ENCODE measurements at places on chromosomes 12 and 14.

DNA sequence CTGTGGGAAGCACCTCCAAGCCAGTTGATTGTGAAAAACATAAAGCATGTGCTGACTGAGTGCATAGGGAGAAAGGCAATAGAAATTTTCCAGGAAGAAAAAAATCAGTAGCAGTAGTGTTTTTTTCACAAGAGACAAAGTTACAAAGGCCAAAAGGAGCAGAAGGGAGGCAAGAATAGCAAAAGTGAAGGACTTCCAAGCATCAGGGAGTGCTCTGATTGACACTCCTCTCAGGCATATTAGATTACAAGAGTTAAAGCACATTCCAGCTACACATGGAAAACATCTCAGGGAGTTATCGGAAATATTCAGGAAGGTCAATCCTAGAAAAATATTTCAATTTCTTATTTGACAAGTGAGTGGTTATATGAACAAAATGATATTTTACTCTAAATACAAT lies 508.0 kb downstream of the MDGA2 start:
- no peak for DNase-seq

GRCh38 chr12:31323391-31324115 lies 2.4 kb downstream of the SINHCAF start:
- no peak for DNase-seq

DNA sequence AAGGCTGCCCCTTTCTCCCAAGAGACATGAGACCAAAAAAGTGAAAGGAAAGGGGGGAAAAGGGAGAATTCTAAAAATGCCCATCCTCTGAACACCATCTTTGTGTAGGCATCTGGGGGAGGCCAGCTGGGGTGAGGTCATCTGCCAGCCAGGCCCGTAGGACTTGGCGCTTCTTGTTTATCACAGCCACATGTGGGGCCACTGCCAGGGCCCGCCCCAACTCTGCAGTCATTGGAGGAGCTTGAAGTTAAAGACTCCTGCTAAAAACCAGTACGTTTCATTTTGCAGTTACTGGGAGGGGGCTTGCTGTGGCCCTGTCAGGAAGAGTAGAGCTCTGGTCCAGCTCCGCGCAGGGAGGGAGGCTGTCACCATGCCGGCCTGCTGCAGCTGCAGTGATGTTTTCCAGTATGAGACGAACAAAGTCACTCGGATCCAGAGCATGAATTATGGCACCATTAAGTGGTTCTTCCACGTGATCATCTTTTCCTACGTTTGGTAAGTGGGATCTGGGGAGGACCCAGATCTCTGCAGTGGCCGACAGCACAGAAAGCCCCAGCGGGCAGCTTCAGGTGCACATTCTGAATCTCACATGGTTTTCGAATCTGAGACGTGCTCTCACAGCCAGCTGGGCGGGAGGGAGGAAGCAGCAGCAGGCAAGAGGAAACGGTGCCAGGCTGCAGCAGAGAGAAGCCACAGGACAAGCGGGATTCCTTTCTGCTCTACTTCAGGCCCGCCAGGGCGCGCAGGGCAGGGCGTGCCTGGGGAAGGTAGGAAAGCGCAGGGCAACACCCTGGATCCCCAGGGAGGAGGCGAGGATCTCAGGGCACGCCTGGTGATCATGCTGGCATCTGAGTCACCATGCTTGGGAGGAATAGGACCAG lies at the start of gene P2RX7:
TSS of gene P2RX7 (plus strand) at position 276 of the 881 bp plus-strand sequence. CDS start at position 371, 95 bp downstream.
- peak; percentile 97 for DNase-seq

DNA sequence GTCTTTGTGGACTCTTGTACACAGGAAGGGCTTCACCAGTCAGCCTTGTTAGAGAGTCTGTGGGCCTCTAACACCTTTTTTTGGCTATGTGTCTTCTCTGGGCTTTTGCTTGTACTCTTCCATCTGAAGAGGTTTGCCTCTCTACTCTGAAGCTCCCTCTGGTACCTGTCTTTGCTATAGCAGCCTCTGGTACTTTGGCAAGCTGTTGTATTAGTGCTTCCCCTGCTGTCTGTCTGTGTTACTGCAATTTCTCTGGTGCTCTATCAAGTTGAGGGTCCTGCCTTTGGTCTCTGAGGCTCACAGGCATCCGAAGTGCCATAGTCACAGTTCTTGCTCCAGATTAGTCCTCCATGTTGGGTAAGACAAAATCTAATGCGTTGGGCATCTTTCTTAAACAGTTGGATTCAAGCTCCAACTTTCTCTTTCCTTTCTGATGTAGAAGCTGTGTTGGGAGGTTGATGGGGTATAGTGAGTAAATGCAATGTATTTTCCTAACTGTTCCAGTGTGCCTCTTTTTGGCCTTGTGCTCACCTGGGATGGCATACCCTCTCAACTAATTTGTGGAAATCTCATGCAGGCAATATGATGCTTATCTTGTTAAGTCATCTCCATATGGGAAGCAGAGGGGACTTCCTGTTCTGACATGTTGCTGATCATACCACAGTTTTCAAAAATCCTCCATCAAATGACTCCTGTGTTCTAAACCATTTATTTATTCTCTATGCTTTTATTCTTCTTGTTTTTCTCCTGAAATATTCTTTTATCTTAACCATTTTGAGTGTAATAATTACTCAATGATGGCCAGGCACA lies 88.8 kb downstream of the ATF7IP start:
- DNase-seq: peak; percentile 54

DNA sequence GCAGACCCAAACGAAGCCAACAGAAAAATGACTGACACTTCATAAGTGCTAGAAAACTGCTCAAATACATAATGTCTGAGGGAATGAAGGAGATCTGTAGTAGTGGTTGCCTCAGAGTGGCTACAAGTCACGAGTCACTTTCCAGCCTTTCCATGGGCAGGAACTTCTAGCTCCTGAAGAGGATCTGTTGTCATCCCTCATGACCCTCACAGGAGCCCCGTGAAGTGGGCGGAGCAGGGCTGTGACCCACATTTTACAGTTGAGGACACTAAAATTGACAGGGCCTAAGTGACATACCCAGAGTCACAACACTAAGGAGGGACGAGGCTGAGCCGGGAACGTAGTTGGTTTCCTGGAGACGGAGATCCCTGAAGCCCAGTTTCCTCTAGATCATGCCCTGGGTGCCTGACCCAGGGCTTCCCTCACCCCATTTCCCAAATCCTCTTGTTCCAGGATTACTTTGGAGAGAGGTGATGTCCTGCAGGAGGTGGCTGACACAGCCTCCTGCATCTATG lies 45.8 kb upstream of the P2RX7 start:
- no peak for DNase-seq

DNA sequence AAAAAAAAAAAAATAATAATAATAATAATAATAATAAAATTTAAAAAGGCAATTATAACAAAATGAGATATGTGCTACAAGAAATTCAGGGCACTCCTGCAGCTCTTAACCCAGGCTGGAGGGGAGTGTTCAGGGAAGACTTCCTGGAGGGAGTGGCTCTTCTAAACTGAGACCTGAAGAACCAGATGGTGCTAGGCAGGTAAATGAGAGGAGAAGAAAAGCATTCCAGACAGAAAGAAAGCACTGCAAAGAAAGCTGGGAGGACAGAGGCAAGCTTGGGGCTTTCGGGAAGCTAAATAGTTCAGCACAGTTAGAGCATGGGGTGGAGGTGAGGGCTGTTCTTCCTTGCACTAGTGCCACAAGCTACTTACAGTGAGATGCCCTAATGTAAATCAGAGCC lies 9.9 kb upstream of the SRSF9 start:
- no peak for DNase-seq

DNA sequence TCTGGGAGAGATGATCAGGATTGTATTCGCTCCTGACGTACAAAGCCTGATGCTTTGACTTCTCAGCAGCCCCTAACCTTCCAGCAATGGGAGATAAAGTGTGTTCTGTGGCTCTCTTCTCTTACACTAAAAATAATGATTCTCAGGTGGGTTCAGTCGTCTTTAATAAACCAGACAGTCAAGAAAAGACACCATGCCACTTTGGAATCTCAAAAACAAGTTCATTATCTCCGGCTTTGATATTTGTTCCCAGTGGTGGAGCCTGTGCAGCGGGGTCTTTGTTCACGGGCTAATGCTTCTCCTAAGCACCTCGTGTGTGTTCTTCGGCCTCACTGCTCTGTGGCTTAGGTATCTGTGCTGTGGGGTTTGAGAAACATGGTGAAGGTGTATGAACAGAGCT lies 1.6 kb downstream of the ACVR1B start:
- no peak for DNase-seq

GRCh38 chr14:96745500-96746051 lies 51.6 kb upstream of the VRK1 start:
- DNase-seq: no peak

GRCh38 chr14:75323571-75323970 lies 44.9 kb downstream of the FOS start:
- no peak for DNase-seq

- DNase-seq: no peak
These were observed 140.1 kb downstream of the C12orf75 start for GRCh38 chr12:105470601-105471000.

GRCh38 chr14:101878822-101879528 lies 85.4 kb upstream of the DYNC1H1 start:
- no peak for DNase-seq

GRCh38 chr12:121770388-121770787 lies 23.1 kb downstream of the RHOF start:
- no peak for DNase-seq

DNA sequence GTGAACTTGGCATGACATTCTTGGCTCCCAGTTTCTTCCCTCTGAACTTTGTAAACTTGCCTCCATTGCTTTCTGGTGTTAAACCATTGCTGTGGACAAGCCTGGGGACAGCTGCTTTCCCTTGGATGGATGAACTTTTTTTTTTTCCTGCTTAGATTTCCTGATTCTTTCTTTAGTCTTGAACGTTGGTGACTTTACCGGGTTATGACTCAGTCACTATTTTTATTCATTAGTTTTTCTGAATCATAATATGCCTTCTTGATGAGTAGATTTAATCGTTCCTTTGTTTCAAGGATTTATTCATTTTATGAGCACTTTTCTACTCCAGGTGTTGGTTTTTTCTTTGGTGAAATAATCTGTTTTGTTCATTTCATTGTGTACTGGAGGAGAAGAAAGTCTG lies 155.0 kb upstream of the RTL1 start:
- no peak for DNase-seq

GRCh38 chr14:104536942-104537612 lies 42.5 kb upstream of the C14orf180 start:
- DNase-seq: peak; percentile 61

- DNase-seq: no peak
These were observed 114.8 kb downstream of the SNAPC1 start for GRCh38 chr14:61877035-61877390.

- no peak for DNase-seq
These were observed 68.0 kb downstream of the WNK1 start for GRCh38 chr12:820336-820735.

DNA sequence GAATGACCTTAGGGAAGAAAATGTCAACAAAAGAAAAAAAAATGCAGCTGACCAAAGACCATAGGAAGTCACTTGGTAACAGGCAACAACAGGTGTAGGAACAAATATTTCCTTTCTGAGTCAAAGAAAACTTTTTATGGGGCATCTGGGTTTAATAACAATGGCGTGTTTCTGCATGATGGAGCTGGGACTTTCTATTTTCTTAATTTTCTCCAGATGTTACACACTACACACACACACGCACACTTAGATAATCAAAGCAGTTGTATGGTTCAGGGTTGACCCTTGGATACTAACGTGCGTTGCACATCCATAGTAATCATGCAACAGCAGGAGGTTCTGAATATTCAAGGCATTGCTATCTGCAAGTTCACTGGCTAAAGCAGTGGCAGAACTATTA lies 47.9 kb upstream of the NTF3 start:
- no peak for DNase-seq

GRCh38 chr14:31541702-31542101 lies 19.5 kb upstream of the NUBPL start:
- peak; percentile 41 for DNase-seq

GRCh38 chr12:101552277-101552676 lies 42.5 kb upstream of the MYBPC1 start:
- DNase-seq: peak; percentile 81

All from trophoblast cell (in vitro differentiated cells and primary cell).